ENCODE measurements at places on chromosomes 11 and 22.

DNA sequence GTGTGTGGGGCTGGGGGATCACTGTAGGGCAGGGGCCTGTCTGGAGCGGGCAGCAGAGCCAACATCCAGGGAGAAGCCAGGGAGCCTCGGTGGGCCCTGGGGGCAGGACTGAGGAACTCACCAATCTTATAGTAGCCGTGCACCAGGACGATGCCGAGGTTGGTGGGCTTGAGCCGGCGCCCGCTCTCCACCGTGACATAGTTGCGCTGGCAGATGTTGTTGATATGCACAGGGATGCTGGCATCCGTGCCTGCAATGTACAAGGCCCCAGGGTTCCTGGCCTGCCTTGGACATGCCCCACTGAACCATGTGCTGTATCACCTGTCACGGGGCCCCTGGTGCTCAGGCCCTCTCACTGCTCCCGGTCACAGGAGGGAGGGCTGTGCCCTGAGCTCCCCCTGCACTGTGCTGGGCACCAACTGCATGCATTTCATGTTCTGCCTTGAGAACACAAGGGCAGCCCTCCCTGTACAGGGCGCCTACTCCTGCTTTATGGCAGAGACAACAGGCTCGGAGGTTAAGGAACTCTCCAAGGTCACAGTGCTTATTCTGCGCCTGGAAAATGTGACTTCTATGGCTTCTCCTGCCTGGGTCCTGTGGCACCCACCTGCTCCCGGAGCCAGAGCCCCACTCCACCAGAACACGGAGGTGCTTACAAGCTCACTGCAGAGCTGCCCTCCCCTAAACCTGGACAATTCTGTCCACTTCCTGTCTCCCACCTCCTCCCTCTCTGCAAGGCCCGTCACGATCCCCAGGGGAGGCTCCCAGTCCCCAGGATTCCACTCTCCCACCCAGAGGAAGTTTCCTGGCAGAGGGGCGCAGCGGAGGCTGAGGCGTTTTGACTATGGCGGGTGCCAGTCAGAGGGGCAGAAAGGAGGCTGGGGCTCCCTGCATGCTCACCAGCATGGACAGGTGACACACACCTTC, 7.8 kb upstream of the PPM1F start:
- no peak for DNase-seq

DNA sequence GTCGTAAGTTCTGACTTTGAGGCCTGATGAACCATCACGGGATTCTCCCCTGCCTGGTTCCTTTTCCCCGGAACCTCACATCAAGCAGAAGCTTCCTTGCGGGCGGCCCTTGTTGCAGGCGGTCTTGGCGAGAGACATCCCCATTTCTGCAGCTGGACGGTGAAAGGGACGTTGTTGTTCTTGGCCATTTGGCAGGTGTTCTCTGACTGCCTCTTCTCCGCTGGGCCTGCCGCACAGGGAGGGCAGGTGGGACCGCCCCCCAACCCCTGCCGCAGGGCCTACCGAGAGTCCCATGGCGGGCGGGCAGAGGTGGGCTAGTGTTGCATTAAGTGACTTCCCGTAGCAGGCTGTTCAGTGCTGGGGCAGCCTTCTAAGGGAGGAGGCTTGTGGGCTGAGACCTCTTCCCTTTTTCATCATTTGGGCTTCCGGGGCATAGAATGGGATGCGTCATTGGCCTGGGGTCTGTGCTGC, 26.9 kb upstream of the GRAMD4 start:
- peak; percentile 69 for DNase-seq

GRCh38 chr11:1089738-1090599, 15.3 kb downstream of the MUC2 start:
- DNase-seq = no peak

DNA sequence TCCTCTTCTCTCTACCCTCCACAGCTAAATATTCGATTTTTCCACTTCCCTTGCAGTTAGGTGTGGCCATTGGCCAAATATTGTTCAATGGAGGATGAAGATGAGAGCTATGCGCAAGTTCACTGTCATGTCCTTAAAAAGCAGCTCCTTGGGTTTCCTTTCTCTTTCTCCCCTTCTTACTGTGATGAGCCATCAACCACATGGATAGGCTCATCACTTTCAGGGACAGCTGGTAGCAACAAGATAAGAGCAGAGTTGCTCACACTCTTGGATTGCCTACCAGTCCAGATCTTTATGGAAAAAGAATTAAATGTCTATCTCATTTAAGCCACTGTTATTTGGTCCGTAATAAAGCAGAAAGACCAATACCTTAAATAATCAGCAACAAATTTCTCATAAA, 377.0 kb downstream of the DDX10 start:
- DNase-seq = no peak

- DNase-seq = no peak
Measured at GRCh38 chr22:48798281-48799226, 1029.1 kb downstream of the BRD1 start.

DNA sequence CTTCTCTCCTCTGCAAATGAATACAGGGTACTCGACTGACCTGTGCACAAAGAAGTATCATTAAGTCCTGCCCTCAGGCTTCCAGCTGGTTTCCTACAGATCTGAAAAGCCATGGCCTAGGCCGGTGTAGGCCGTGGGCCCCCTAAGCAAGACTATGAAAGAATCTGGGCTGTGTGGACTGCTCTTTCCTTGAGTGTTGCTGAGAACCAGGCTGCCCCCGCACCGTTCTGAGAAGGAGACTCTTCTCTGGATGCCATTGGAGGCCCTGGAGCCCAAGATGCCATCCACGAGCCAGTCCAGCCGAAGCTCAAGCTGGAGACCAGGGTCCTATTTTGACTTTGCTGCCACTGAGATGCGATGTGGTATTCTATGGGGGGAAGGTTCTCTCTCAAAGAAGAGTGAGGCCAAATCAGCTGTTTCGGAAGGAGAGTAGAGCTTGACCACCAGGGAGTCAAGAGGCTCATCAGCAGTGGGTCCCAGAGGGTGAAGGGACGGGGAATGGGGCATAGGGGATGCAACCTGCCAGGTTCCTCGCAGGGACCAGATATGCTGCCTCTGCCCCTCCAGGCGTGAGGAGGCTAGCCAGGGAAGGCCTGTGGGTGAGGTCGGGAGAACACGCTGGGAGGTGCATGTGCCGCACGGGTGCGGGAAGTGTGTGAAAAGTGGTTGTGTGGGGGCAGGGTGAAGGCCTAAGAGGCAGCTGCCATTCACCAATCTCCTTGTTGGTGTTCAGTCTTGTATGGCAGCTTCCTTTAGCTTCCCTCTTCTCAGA, 96.4 kb upstream of the B3GAT1 start:
- no peak for DNase-seq

DNA sequence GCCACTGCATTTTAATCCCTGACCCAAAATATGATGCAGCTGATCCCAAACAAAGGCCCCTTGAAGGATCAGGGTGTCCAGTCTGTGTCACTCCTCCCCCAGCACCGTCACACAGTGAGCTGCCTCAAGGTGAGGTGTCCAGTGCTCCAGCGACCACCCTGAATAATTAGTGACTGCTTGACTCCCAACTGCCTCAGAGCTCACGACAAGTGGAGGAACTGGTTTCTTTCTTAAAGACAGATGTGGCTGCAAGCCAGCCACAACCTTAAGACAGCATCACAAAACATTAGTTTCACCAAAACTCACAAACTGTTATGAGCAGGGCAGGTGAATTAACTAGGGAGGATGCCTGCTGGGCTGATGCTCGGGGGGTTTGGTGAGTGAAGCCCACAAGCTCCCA, 74.6 kb downstream of the PIWIL3 start:
- DNase-seq = no peak

- DNase-seq = no peak
Measured at GRCh38 chr11:38867338-38867737, 2269.3 kb upstream of the RAG2 start.

GRCh38 chr11:126817096-126817495, 183.5 kb downstream of the KIRREL3 start:
- no peak for DNase-seq

GRCh38 chr11:86355256-86355655, 19.4 kb upstream of the CCDC81 start:
- no peak for DNase-seq

GRCh38 chr11:76793391-76794291, 10.5 kb downstream of the TSKU start:
- DNase-seq = peak; percentile 35

DNA sequence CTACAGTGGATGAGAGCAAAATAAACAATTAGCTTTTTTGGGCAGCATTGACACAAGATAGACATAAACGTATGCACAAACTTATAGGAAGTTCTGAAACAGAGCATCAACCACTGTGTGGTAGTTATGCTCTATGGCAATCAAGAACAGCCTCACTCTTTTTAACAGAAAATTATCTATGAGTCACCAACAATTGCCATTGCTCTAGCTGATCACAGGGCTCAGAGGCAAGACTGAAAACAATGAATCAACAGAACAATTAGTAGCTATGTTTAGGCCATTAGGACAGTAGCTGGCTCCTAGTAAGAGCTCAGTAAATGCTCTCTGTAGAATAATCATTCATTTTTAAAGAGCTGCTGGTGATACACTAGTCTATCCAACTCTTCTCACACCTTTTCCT, 34.9 kb upstream of the PICALM start:
- DNase-seq = no peak

DNA sequence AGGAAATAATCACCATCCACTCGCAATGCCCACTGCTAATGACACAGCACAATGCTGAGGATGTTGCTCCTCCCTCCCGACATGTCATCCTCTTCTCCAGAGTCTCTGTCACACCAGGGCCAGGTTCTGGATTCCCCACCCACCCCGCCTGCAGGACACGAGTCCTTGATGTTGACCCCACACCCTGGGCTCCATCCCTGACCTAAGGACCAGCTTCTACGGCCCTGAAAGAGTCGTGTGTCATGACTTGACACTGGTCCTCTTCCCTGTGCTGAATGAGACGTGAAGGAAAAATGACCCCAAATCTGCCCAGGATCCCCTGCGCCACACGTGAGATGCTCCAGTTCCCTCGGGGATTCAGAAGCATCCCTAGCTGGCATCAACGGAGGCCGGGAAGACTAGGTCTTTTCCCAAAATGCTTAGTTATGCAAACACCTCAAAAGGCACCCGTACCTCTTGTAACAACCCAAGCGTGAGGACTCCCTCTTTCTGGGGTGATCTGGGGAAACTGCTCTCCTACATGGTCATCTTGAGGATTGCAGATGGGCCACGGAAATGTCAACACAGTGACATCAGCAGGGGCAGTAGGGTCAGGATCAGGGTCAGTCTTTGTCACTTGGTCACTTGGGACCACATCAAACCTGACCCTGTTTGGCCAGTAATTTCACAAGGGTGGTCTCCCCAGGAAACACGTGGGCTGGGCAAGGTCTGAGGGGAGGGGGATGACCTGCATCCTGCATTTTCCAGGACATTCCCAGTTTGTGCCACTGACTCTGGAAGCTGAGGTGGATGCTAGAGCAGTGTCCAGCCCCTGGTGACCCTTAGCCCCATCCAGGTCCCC, 42.0 kb downstream of the IGLL5 start:
- no peak for DNase-seq

DNA sequence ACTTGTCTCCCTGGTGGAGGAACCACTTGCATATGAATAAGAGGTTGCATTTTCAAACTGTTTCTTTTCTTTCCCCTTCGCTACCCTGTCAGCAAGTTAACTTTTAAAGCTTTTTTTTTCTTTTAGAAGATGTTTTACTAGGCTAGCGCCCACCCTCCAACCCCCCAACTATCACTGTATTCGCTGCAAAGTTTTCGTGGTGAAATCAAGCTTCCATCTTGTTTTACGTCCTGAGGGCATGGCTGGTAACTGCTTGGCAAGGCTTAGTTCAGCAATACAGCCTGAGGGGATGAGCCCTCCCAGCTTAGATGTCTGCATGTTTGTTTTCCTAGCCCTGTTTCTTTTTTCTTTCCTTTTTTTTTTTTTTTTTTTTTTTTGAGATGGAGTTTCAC, 1359.3 kb downstream of the LRRC4C start:
- DNase-seq = no peak

DNA sequence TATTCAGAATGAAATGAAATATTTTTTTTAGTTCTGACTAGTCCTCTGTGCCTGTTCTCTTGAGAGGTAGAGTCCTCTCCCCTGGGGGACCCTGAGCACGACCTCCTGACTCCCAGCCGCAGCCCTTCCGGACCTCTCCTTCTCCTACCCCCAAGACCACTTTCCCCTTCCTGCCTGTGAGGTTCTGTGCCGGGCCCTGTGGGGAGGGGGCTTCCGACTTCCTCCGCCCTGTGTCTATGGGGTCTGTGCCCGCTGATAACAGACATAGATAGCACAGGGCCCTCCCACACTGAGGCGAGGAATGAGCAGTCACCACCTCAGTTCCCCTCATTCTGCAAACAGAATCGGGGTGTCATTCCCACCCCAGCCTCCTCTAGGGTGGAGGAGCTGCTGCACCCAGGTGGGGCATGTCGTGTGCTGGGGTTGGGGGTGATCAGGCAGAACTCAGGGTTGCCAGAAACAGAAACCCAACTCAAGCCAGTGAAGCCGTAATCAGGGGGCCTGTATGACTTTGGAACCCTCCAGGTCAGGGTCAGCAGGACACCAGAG, 11.9 kb upstream of the PKP3 start:
- DNase-seq = no peak

GRCh38 chr22:33580310-33580709, 340.0 kb downstream of the LARGE1 start:
- no peak for DNase-seq

GRCh38 chr11:73356979-73357860, 19.0 kb upstream of the RELT start:
- no peak for DNase-seq

GRCh38 chr11:85355921-85356320, 271.2 kb downstream of the DLG2 start:
- no peak for DNase-seq

- no peak for DNase-seq
Measured at GRCh38 chr11:45233804-45234170, 52.4 kb downstream of the SYT13 start.

DNA sequence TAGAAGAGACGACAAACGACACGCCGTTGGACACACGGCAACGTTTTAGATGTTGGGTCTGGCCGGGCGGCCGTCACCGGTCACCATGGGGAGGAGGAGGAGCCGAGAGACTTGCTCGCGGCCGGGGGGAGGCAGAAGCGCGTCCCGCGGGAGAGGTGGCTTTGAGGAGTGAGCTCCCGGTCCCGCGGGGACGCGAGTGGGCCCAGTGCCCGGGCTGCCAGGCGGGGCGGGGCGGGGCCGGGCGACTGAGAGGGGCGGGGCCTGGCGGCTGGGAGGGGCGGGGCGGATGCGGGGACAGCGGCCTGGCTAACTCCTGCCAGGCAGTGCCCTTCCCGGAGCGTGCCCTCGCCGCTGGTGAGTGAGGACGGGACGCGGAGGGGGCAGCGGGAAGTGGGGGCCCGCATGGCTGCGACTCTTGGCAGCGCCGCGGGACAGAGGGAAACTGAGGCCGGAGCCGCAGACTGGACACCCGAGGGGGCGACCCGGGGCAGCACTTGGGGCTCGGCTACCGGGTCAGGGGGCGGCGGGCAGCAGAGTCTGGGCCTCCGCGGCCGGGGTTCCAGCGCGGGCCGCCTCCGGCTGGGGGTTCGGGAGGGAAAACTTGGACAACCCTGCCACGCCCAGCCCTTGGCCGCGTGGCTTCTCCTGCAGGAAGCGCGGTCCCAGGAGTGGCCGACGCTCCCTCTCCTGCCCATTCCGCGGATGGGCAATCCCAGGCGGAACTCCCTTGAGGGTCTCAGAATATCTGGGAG, at the start of gene TSPO:
Gene TSPO, plus strand, starts transcription at position 309 of the 752 bp plus-strand sequence. CDS start 7,680 bp downstream, outside the sequence.
- peak; percentile 84 for DNase-seq

Data from activated CD8-positive, alpha-beta memory T cell treated with anti-CD3 and anti-CD28 coated beads for 24 hours (primary cell).